Epithelial cell of prostate (primary cell): ENCODE measurements at places on chromosomes 3 and 15.

DNA sequence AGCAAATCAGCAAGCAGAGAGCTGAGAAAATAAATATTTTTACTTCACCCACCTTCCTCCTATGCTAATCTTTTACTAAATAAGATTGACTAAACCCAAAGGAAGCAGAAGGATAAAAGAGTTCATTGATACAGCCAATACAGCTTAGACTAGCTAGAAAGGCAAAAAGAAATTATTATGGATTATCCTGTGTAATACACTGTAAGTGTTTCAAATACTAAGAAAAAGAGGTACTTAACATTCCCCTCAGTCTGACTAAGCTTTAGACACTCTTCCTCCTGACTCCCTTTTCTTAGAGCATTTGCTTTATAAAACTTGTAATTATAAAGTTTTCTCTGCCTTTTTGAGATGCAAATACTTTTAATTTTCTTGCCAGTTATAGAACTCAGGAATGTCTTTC, 848.9 kb upstream of the CADM2 start:
- no peak for DNase-seq

GRCh38 chr3:123648696-123649405, 64.0 kb upstream of the HACD2 start:
- no peak for DNase-seq

GRCh38 chr3:129226374-129226773, 23.0 kb upstream of the COPG1 start:
- DNase-seq = peak; percentile 82

- no peak for DNase-seq
These were observed 24.4 kb downstream of the TMEM45A start for GRCh38 chr3:100516838-100517237.

DNA sequence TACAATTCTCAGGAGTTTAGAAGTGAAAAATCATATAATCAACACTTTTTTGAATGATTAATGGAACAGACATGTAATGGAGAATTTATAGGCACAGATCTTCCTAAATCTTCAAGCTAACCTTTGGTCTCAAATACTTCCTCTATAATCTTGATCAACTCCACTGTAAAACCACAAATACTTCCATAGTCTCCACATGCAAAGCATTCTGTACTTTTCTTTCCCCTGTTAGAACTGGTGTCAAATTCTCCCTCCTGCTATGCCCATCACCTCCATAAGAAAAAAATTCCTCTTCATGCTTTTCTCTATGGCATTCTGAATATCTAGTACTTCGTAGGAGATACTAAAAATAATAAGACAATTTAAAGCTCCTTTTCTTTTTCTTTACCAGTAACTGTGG, 214.3 kb downstream of the ADAMTS9 start:
- DNase-seq = no peak

DNA sequence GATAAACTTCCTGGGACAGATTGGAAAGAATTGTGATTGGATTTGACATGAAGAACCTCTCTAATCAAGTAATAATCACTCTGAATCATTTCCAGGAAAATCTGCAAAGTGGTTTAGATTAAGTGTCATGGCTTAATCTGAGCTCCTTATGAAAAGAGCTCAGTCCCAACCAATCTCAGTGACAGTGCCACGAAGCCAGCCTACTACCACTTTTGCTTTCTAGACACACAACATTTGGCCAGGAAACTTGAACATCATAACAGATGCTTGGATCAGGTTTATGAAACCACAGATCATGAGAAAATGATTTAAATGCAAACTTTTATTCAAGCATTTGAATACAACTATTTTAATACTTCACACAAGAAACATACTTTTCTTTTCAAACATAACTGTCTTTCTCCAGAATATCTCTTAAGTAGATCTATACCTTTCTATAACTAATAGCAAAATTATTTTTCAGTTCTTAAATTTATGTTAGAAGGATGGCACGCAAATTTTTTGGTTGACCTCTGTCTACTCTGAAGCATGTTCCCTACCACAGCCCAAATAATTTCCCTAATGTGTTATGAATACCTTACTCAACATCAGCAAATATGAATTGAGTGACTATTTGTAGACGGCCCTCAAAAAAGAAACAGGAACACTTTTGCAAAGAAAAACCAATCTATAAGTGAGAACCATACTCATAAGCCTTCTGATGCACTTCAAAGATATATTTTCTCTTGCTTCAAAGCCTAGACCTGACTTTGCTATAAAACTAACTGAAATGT, 495.0 kb upstream of the ZNF385D start:
- no peak for DNase-seq

DNA sequence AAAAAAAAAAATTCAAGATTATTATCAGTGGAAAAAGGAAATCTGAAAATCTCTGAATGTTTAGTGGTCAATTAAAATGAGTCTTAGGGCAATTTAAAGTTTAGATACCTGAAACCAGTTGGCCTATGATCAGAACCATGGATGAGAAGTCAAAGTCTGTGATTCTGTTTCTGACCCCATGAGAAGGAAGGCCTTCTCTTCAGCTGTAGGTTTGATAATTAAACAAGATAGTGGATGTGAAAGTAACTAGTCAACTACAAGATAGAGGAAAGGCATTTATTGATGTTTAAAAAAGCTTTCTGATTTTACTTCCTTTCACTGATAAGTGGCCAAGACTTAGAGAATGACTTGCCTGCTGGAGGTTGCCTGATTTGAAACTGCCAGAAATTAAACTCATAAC, 8.7 kb downstream of the PLS1 start:
- DNase-seq = no peak

GRCh38 chr15:62390791-62391640, 225.9 kb upstream of the C2CD4B start:
- no peak for DNase-seq

DNA sequence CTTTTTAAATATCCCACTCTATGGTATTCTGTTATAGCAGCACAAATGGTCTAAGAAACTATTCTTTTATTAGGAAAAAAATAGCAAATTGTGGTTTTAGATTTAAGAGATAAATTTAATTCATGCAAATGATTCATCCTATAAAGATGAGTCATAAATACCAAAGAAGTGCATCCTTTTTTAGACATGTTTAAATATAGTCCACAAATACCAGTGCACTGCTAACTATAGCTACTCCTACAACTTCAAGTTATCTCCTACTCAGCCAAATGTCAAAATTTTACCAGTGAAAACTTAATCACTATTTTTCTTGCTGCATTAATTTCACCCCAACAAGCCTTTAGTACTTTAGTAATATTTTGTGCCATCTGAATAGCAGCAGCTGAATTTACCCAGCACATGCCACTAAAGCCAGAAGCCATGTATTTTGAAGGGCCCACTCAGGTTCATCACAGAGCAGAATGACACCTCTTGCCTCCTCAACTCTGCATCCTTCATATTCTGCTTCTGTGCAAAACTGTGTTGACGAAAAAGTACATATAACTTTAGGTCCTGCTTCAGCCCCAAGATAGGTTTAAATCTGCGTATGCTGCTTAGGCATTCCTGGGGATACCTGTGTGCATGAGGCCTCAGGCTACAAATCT, 24.9 kb downstream of the CX3CR1 start:
- no peak for DNase-seq

GRCh38 chr3:115611630-115612029, 11.7 kb upstream of the GAP43 start:
- DNase-seq = no peak

DNA sequence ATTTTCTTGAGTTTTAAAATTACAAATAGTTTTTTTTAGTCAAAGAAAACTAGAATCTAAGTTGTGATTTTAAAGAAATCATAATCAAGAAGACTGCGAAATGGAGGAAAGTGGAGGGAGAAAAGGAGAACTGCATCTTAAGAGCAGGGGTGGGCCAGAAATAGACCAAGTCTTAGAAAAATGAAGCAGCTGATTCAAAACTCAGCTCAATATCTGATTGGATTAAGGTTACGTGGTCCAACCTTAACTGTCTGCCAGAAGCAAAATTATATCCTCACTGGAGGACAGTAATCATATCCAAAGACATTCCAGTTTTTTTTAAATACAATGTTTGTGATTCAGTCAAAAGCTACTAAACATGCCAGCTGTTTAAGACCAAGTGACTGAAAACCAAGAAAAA, 41.4 kb downstream of the CHSY1 start:
- no peak for DNase-seq

- DNase-seq = no peak
These were observed 323.4 kb downstream of the LRTM1 start for GRCh38 chr3:54604495-54604894.

GRCh38 chr3:29757054-29757777, 476.3 kb downstream of the RBMS3 start:
- DNase-seq = no peak

DNA sequence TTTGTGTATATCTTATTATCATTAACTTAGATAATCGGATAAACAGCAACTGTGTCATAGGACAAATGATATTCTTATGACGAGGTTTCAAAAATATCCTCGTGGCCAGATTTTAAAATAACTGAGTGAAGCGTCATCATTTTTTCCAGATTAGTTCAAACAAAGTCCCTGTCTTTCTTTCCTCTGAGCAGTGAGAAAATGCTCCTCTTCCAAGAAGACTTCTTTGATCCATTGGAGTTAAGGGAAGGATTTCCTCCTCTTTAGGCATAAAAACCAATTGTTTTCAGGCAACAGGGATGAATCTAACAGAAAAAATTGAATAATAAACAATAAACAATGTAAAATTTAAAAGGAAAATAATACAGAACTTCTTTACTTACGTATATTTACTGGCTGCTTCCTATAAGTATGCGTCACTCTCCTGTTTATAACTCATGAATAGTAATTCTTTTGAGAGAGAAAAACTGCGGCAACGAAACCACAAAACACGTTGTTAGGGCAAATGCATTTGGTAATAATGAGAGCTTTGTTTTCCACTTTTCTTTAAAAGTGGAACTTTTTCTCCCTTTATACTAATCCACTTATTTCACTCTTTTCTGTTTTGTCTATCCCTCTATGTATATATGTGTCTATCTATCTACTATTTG, 419.4 kb upstream of the ONECUT1 start:
- no peak for DNase-seq

- DNase-seq = no peak
These were observed 24.6 kb upstream of the MCCC1 start for GRCh38 chr3:183123891-183124290.

- DNase-seq = no peak
These were observed at the start of gene ERC2 for GRCh38 chr3:56468184-56469106. ERC2 (minus strand) TSS chr3:56468467.

GRCh38 chr3:164879201-164879600, 199.1 kb downstream of the SI start:
- no peak for DNase-seq

DNA sequence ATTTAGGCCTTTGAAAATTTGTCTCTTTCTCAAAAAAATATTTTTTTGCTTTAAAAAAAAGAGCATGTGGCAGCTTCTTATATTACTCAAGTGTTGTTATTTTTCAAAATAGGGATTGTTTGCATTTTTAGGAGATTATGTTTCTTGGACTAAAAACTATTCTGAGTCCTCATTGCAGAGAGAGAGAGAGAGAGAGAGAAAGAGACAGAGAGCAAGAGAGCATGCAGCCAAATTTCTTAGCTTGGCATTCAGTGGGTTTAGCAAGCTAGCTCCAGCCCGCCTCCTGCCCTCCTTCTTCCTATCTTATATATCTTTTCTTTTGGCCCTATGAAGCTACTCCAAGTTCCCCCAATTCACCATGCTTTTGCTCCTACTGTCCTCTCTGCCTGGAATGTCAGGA, 55.7 kb downstream of the CEMIP start:
- DNase-seq = no peak

- DNase-seq = no peak
These were observed 134.9 kb upstream of the IQSEC1 start for GRCh38 chr3:13207975-13208705.

DNA sequence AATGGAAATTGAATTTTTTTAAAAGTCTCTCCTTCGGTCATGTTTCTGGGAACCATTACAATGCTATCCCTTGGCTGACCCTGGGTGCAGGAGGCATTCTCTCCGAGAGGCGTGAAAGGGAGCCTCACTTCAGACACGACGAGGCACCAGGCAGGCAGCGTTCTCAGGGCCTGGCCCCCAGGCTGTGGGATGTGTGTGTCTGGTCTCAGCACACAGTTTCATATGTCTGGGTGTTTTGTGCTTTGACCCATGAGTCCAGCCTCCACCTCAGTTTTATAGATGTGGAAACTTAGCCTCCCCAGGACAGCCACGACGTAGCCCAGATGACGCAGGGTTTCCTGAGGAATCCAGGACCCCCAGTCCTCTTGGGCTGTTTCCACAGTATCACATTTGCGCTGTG, 34.0 kb downstream of the FGD5 start:
- no peak for DNase-seq

DNA sequence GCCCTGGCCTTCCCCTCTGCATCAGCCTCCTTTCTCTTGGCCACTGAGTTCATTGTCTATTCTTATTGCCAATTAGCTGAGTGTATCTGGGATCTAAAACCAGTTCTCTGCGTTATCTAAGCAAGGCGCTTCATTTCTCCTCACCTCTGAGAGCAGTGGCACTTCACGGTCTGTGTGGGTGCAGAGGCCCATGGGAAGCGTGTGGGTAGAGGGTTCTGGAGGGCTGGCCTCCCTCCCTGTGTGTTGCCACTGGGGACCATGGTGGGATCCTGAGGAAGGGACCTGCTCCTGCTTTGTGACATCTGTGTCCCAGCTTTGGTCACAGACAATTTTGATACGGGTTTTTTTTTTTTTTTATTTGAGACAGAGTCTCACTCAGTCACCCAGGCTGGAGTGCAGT, 32.7 kb downstream of the EDEM1 start:
- no peak for DNase-seq

DNA sequence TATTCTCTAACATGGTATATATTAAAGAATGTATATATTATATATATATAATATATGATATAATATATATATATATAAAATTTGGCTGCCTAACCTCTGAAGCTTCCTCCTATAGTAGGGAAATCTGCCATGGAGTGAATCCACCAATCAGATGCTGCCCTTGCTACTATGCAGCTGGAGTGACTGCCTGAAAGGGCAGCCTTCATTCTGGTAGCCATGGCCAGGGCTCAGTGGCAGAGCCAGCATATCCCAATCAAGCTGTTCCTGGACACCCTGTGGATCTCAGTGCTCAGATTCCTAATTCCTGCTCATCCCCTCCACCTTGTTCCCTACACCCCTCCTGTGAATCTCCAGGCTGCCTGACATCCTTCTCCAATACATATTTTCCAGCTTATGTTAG, 2.2 kb upstream of the SH3GL3 start:
- no peak for DNase-seq
